WTC11 (cell line): ENCODE measurements at places on chromosomes 4 and X.

- DNase-seq: peak; percentile 88
These were observed at the start of gene PIR for GRCh38 chrX:15493118-15493962. Gene PIR, minus strand, starts transcription at chrX:15493333. Its CDS starts 2,076 bp downstream, at chrX:15491257.

GRCh38 chrX:7223271-7223670, 75.3 kb upstream of the PUDP start:
- no peak for DNase-seq

GRCh38 chrX:287670-288069, 6.5 kb downstream of the PLCXD1 start:
- DNase-seq: no peak

- DNase-seq: no peak
These were observed 27.4 kb downstream of the CASP6 start for GRCh38 chr4:109675843-109676242.
